Pons (tissue), 1 donor: ENCODE measurements at places on chromosomes 2 and 18.

DNA sequence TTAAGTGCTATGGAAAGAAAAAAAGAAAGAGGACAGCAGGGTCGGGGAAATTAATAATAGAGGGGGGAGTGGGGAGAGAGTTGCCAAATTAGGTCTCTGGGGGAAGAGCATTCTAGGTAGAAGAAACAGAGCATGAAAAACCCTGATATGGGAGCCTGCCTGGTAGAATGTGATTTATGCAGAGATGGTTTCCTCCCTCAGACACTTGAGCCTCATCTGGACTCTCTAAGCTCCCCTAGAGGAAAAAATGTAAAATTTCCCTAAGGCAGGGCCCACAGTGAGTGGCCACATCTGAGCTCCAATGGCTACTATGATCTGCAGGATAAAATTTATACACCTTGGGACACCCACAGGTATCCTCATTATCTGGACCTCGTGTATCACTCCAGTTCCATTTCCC lies 20.6 kb upstream of the EPAS1 start:
- no peak for DNase-seq

DNA sequence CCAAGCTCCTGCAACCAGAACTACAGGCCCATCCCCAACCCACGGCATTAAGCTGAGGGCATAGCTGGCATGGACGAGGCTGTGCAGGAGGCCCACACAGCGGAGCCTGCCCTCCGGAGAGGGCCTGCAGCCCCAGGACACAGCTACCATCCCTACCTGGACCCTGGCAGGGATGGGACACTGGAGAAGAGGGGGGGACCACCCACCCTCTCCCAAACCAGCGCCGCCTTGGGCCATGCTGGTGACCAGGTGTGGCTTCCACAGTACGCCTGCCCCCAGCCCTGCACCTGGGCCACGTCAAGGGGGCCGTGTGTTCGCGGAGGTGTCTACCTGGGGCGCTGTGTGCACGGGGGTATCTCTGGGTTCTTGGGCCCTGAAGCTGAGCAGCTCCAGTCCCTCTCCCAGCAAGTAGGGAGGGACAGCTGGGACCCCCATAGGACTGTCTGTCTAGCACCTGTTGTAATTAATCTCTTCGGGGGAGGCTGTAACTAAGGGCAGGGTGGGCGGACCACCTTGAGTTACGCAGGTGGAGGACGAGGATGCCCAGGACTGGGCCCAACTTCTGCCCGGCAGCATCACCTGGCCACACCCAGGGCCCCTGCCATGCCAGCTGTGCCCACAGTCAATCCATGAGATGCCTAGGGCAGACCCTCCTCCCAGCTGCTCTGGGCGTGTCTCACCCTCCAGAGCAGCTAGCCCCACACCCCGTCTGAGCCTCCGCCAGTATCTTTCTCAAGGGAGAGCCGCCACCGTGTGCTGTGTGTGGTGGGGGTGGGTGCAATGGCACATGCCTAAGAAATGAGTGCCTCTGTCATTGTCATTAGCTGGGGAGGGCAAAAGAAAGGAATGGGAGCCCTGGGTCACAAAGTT lies 18.3 kb downstream of the HS6ST1 start:
- no peak for DNase-seq

GRCh38 chr2:236871500-236872001 lies 214.1 kb upstream of the COPS8 start:
- peak; percentile 85 for DNase-seq

DNA sequence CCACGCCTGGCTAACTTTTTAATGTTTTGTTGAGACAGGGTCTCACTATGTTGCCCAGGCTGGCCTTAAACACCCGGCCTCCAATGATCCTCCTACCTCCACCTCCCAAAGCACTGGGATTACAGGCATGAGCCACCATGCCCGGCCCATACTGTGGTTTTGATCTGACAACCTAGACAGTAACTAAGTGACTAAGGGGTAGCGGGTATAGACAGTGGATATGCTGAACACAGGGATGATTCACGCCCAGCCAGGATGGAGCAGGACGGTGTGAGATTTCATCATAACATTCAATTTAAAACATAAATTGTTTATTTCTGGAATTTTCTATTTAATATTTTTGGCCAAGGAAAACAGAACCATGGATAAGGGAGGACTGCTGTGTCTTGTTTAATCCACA lies 36.0 kb upstream of the YPEL5 start:
- no peak for DNase-seq

DNA sequence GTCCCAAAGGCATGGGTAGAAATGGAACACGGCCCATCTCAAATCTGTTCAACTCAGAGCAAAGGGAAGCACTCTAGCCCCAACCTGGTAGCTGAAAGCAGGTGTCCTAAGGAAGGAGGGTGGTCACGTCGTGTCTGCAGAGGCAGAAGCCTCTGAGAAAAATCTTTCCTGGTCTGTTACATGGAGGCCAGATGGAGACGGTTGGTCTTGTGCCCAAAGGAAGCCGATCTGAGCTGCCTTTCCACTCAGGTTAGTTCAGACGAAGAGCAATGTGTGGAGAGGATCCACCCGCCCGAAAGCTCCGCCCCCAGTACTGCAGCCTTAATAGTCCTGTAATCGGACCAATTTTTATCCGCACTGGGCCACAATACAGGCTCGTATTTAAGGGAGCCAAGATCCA lies 54.9 kb upstream of the AMMECR1L start:
- no peak for DNase-seq
